NCI-H1694 (cell line): ENCODE measurements at places on chromosomes 6 and 20.

- no peak for DNase-seq
Measured at GRCh38 chr6:64250126-64250525, 614.5 kb downstream of the PHF3 start.

- DNase-seq, result no peak
Measured at GRCh38 chr6:43753570-43754183, 16.3 kb upstream of the VEGFA start.

DNA sequence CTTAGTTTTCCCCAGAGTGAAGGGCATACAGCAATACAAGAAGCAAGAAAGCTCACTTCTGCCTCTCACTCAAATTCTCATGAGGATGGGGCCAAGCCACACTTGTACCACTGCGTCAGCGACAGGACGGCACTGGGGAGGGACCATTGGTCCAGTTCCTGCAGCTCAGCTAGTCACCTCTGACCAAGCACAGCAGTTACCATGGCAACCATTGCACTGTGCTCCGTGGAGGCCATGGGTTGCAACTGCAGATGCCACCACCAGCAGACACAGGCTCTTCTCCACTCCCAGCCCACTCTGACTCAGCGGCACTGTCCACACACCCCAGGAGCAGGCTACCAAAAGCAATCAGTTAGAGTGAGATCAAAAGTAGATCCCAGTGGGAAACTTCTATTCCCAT is 441.1 kb upstream of the ARID1B start:
- DNase-seq, result no peak

GRCh38 chr6:134614606-134615485 is 296.9 kb upstream of the SGK1 start:
- DNase-seq, result no peak

DNA sequence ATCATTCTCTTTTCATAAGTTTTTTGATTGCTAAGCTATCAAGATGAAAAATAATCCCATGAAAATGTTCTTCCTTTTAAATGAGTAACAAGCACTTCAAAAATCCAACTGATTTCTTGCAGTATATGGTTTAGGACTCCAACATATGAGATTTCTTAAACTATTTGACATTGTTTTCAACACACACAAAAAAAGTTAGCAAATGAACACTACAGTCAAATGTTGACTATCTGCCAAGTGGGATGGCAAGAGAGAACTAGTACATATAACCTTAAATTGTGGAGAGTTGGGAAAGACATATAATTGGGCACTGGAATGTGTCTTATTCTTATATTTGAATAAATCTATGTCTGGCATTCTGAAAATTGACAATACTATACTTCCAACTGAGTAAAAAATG is 15.6 kb downstream of the COL21A1 start:
- DNase-seq, result no peak

DNA sequence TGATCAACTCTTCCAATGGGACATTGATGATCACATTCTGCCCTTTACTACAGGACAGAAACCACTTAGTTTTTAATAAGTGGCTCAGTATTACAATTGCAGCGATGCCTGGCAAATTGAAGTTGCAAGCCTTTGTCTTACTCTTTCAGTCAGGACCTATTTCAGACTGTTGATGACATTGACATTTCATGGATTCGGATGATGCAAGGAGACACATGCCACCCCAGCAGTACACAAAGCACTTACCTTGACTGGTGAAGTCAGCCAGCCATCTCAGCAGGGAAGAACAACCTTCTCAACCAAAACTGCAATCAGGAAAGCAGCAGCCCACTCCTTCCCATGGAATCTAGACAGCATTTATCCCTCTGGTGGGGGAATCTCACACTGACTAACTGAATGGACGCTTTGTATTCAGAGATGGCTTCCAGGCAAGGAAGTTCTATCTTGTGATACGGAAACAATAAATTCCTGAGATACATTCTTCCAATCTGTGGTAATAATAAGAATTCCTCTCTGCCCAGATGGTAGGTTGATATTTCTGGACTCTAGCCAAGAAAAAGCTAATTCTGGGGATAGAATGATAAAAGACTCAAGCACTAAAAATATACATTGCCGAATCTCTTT is 24.8 kb downstream of the NFYA start:
- peak; percentile 25 for DNase-seq
